ENCODE measurements at places on chromosomes 4 and X. TPM values are rescaled to one million over a fixed set of nuclear protein-coding genes. Genes with fewer than 3 reads are reported as not detected.

DNA sequence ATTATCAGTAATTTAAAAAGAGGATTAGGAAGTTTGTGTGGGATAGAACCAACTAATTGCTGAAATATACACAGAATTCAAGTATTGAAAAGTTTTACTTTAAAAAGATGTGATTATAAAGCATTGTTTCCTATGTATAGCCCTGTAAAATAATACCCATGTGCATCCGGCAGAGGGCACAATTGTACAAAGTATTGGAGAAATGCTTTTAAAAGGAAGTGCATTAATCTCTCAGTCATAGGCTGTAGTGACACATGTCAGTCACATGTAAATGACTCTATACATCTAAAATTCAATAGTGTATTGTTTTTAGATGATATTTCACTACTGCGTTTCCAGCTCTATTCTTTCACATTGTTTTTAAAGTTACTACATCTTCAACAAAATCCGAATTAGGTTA is 9.7 kb upstream of the GEMIN8 start:
- no peak for DNase-seq

- no peak for DNase-seq
Measured at GRCh38 chr4:169619518-169619957, 840 bp upstream of the CLCN3 start.

- peak; percentile 27 for DNase-seq
Measured at GRCh38 chr4:159002950-159003349, 99.9 kb upstream of the RAPGEF2 start.

DNA sequence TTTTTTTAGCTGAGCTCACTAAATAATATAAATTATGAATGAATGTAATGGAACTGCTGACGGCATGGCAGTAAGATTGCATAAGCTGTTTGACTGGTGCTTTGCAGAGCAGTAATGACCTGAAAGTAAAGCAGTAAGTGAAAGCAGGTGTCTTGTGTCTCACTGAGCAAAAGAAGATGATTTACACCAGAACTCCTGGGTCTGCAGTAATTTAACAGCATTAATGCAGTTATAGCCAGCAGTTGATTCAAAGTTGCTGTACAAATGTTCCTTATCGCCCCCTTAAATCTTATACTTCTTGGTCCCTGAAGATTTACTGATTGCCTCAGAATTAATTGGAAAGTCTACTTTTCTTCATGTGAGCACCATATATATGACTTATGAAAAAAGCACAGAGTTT is 187.7 kb downstream of the DCTD start:
- no peak for DNase-seq

DNA sequence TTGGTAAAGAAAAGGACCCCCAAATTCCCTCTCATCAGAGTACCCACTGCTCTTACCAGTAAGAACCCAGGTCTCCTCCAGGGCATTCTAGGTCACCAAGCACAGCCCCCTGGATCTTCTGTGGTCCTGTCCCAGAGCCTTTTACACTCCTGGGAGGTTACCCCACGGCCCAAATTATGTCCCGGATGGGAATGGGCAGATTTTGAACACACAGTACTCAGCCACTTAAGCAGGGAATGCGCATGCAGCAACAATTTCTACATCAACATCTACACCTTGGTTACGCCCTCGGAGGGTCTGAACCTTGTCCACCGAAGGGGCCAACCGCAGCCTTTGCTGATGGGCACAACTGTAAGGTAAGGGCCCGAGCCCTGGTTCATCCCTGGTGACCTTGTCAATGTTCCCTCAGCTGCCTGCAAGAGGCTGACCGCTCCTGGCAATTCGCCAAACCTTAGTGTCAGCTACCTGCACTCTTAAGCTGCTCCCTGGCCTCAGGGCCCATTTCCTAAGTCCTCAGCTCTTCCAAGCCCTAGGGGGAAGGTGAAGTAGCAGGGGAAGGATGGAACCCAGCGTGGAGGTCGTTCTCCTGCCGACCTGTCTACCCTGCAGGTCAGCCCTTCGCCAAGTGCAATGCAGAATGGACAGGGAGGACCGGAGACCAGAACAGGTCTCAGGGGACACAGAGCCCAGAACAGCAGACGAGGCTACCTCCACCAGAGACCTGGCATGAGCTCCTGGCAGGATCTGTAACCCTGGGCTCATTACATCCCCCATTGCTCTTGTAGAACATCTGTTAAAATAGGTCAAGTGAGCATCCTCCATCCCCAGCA is 5.9 kb downstream of the TIMP1 start:
- no peak for DNase-seq

DNA sequence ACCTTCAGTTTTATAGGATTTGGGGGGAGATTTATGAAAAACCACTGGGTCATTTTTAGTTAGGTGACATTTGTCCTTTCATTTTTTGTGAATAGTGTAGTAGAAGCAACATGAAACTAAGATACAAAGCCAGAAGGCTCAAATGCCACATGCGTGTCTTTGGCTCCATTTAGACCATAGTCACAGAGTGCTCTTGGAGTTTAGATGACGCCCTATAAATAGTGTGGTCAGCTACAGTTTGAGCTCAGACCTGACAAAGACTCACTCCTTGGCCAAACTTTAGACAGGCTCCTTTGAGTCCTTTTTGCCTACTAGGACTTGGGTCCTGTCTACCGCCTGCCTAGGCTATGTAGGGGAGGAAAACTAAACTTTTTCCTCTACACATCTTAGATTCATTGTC is 16.8 kb upstream of the PAGE1 start:
- no peak for DNase-seq

DNA sequence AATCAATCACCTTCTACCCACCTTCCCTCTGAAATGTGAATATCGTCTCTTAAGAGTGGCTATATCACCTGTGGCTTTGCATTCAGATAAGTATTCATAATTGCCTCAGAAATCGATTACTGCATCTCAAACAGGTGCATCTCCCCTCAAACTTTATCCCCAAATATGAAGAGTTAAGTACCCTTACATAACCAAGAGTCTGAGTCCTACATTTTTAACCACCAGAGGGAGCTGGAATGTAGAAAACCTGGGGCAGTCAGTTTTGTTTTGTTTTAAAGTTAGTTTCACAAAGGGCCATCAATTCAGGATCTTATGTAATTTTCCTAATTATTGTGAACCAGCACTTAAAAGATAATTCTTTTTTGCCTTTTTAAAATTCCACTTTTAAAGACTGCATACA is 5.7 kb downstream of the TCEANC start:
- peak; percentile 45 for DNase-seq

- DNase-seq: no peak
Measured at GRCh38 chr4:167779280-167779679, 313.1 kb upstream of the ANXA10 start.

KLB gene
- 0.24 TPM for polyA plus RNA-seq

SPANXA1 gene
- polyA plus RNA-seq: not detected
